Cortex of kidney (tissue), 1 donor: ENCODE measurements at places on chromosomes 1 and 21.

- no peak for DNase-seq
Measured at GRCh38 chr1:11198851-11199594, 9.9 kb downstream of the ANGPTL7 start.

GRCh38 chr1:78831731-78832360 is 174.7 kb downstream of the ADGRL4 start:
- no peak for DNase-seq

- DNase-seq, result no peak
Measured at GRCh38 chr1:43269627-43270375, at the start of gene TMEM125. TMEM125 (plus strand) TSS chr1:43269983; CDS start chr1:43272723, 2,740 bp downstream.

DNA sequence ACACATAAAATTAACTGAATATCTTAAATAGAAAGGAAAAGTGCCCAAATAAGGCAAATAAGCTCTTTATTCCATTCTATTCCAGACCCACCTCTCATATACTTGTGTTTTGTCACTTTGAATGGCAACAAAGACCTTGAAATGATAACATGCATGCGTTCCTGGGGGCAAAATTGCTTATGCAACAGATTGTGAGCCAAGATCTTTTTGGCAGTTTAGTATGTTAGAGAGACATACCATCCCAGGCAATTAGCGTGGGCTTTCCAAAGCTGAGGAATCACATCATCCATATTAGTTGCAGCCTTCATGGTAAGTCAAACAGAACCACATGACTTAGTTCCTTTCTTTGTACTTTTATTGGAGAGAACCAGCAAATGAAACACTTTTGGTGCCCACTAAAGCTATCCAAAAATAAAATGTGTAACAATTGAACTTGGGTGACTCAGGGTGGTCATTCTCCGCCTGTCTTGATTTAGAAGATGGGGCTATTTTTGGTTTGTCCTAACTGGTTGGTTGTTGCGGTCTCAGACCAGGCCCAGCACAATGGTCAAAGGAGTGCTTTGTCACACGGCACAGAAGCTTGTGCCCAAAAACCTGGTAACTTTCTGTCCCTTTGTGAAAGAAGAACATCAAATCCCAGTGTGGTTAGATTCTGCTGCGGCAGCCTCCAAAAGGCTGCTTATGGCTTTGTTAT is 68.7 kb upstream of the ATF3 start:
- no peak for DNase-seq

DNA sequence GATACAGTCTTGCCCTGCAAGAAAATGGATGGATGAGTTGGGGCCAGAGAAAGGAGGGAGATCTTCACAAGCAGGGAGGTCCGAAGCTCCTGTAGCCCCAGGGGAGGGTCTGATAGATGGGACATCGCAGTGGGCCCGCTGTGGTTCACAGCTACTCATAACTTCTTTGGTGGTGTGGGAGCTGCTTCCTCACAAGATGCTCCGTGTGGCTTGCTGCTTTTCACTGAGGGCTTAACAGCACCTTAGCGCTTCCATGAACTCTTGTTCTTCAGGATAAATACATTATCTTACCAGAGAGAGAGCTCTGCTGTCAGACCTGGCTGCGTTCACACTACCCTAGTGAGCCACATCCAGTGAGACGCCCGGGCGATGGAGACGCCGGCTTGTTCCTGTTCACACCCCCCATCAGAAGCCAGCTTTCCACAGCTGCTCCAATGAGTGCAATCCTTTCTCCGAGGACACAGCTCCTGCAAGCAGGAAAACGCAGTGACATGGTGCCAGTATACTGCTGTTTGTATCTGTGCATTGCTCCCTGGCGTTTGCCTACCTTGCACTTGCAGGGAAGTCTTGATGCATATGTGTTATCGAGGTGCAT is 599.8 kb downstream of the AJAP1 start:
- no peak for DNase-seq

GRCh38 chr1:1221887-1222574 is 8.1 kb upstream of the TNFRSF4 start:
- no peak for DNase-seq

GRCh38 chr1:29388170-29388569 is 151.8 kb downstream of the PTPRU start:
- no peak for DNase-seq

GRCh38 chr1:51912881-51913280 is 34.4 kb upstream of the NRDC start:
- DNase-seq, result no peak

DNA sequence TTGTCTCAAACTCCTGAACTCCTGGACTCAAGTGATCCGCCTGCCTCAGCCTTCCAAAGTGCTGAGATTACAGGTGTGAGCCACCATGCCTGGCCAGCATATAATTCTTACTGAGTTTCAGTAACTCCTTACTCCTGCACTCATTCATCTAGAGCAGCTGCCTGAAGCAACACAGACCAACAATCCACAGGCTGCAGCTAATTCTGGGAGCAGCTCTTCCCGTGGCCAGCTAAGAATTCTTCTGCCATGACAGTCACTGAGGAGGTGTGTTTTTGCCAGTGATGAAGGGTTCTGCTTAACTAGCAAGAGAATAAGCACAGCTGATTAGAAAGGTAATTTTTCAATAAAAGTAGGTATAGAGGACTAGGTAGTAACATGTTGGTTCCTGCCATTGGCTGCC is 5.4 kb downstream of the VTCN1 start:
- DNase-seq, result no peak

DNA sequence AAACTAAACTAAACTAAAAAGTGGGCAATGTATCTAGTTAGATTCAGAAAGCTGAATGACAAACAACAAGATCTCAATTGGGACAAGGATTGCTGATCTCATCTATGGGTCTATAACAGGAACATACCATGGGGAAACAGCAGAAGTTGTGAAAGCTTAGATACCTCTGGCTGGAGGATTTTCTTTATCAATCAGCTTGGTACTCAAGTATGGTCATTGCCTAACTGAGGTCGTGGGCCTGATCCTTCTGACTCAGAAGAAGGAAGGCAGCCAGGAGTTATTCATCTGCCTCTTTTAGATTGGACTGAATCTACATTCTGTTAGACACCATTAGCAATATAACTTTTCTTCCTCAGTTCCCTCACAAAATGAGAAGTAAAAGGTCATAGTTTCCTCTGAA is 39.7 kb downstream of the DNTTIP2 start:
- DNase-seq, result no peak

GRCh38 chr1:39751595-39751994 is 12.9 kb downstream of the PPIE start:
- no peak for DNase-seq

DNA sequence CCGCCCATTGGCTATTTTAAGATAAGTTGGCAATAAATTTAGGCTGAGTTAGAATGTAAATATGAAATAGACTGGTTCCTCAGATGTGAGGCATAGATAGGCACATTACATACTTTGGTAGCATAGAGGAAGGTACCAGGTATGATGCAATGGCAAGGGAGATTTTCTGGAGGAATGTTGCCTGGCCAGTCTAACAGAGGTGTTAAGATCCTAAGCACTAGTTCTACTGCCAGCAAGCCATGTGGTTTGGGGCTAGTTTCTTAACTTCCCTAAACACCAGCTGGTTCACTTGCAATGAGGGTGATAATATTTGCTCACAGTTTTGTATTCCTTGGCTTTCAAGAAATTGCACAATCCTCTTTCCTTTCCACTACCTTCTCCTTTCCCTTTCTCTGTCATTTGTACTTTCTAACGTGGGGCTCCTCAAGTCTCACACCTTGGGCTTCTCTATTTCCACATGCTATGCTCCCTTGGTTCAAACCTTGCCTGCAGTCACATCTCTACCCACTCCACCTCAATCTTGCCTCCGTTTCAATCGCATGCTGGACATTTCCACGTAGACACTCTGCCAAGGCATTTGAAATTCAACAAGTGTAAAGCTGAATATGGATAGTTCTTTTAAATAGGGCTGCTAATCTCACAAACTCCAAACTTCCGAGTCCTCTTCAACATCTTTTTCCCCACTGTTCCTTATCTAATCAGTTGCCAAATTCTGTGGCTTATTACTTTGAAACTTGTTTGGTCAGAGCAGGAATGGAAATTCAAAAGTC is 4.7 kb upstream of the CD55 start:
- no peak for DNase-seq

DNA sequence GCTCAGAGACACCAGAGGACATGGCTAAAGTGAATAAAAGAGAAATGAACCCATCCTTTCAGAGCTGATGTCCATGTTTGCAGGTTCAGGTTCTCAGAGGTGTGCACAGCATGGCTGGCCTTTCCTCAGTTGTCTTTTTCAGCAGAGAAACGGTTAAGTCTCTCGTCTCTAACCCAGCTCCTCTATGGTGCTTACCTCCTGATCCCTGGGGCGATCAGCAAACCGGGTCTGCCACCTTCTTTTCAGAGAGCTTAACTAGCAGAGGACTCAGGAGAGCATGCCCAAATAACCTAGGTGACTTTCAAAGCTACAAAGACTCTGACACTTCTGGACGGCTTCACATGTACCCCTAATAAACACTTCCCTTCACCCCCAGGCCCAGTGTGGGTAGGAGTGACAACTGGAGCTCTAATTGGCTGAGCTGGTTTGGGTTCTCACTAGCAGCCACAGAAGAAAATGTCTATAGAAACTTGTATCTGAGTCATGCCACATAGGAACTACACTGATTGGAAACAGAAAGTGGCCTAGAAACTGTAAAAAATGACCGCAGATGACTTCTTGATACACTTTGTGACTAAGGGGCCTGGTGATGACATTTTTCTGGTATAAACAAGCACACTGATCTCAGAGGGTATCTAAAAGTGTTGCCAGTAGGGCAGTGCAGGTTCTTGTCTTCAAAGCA is at the start of gene AIM2:
Gene AIM2, minus strand, starts transcription at position 329 of the 682 bp plus-strand sequence. CDS start 3,267 bp downstream, outside the sequence.
- no peak for DNase-seq

GRCh38 chr1:207813946-207814345 is 62.1 kb downstream of the CD46 start:
- DNase-seq, result no peak

- no peak for DNase-seq
Measured at GRCh38 chr1:69523032-69523431, 44.7 kb upstream of the LRRC7 start.

- no peak for DNase-seq
Measured at GRCh38 chr1:180167721-180168467, 13.2 kb downstream of the QSOX1 start.

- DNase-seq, result no peak
Measured at GRCh38 chr1:25011943-25012638, 82.0 kb upstream of the RUNX3 start.

GRCh38 chr1:10608690-10609089 is 133.9 kb downstream of the PEX14 start:
- DNase-seq, result no peak

- no peak for DNase-seq
Measured at GRCh38 chr1:162206749-162207635, 137.5 kb downstream of the NOS1AP start.

- no peak for DNase-seq
Measured at GRCh38 chr1:243471754-243472745, 216.2 kb downstream of the SDCCAG8 start.

GRCh38 chr1:108670131-108670773 is 9.4 kb upstream of the HENMT1 start:
- no peak for DNase-seq

DNA sequence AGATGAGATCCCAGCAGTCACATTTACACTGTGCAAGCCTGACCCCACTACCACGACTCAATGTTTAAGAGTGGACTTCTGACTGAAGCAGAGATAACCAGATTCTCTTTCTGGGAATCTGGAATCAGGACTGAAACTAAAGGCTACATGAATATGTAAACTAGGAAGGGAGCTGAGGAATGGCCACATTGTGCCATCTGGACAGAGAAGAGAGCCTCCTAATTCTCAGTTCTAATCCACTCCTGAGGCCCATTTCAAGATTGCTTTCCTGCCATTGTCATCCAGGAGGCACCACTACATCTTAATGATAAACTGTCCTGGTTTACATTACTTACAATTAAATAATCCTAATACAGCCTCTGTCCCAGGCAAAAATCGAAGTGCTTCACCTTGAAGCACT is 6.5 kb downstream of the PAXBP1 start:
- no peak for DNase-seq

GRCh38 chr1:20551945-20552727 is at the start of gene FAM43B:
FAM43B (plus strand) TSS chr1:20552573; CDS start chr1:20552974, 401 bp downstream.
- DNase-seq, result no peak

- DNase-seq, result no peak
Measured at GRCh38 chr1:168178227-168178637, 530 bp upstream of the TIPRL start.

DNA sequence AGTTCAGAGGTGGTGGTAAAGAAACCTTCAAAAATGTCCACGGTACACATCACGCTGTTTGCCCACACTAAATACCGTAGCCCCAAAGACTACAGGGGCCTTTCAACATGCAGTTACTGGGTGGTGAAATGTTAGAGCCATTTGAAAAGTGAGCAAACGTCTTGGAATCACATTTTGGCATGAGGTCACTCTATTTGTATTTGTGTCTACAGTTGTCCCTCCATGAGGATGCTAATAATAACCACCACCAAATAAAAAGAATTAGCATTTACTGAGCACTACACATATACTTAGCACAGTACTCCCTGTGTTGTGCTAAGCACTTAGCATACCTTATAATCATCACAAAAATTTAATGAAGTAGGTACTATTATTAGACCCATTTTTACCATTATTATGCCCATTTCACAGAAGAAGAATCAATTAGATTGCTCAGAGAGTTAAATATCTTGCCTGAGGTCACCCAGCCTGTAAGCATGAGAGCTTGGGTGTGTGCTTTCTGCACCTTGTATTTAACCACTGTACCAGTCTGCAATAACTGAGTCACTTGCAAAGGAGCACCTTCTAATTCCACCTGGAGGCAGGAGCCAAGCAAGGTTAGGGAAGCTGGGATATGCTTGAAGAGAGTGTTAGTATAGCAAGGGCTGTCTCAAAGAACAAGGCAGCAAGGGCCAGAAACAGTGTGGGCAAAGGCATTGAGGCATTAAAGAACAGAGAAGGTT is 57.4 kb downstream of the DNTTIP2 start:
- no peak for DNase-seq

DNA sequence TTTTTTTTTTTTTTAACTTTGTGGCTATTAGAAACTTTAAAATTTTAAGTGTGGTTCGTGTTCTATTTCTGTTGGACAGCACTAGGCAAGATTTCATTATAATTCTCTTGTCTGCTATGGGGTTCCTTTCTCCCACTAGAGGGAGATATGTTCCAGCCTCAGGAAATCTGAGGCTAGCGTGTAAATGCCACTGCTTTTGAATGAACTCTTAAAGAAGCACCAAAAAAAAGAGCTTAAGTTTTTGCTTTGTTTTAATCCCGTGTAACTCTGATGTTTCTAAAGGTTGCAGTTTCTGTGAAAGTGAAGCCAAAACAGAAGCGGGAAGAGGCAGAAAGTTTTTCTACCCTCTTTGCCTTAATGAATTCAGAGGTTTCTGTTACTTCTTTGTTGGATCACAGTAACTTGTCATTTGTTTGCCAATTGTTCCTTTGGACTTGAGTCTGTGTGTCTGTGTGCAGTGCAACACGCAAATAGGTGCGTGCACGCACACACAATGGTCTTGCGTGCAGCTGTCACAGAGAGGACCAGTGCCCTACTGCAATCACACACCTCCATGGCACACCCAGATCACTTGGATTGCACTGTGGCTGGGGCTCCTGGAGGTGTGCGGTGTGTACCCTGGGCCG is 32.3 kb downstream of the HHAT start:
- DNase-seq, result no peak

DNA sequence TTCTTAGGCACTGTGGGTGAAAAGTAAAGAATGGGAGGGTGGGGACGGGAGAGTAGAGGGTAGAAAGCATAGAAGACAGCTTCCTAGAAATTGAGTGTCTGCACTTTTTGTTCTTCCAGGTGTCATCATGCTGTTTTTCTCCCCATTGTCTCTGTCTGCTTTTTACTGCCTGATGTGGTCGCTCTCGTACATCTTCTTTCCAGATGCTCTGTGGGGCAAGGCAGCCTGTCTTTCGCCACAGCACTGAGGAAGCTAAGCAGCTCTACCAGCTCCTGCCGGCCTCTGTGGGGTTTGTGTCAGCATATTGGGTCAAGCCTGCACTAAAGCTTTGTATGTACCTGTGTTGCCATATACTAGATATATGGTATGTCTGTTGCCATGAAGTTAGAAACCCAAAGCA is 13.2 kb downstream of the TMEM269 start:
- no peak for DNase-seq
